H4 (cell line): ENCODE measurements at places on chromosomes 1 and 21.

- no peak for DNase-seq
These were observed 9.2 kb upstream of the PPFIA4 start for GRCh38 chr1:203017061-203017460.

GRCh38 chr1:85815906-85816305, 107.7 kb upstream of the ZNHIT6 start:
- no peak for DNase-seq

DNA sequence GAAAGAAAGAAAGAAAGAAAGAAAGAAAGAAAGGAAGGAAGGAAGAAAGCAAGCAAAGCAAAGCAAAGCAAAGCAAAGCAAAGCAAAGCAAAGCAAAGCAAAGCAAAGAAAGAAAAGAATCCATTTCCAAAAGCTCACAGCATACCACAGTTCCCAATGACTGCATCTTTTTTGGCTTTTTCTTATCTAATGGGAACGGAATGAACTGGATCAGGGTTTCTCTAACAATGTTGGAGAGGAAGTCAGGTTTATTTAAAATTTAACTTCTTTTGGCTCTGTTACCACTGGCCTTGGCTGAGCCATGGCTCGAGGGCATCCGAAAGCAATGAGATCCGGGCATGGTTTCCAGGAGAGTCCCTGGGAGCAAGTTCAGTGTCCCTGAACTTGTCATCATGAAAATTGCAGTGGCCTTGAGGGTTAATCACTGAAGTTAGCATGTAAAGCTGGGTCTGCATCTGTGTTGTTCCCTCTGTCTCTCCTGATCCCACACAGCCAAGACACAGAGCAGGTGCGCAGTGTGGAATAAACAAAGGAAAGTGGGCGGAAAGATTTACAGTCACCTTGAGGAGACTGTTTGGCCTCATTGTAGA, 34.6 kb upstream of the CTPS1 start:
- DNase-seq: no peak

- DNase-seq: no peak
These were observed 22.0 kb upstream of the BOLA1 start for GRCh38 chr1:149877211-149877946.

- DNase-seq: no peak
These were observed 172.3 kb upstream of the ARHGEF16 start for GRCh38 chr1:3282186-3282585.

DNA sequence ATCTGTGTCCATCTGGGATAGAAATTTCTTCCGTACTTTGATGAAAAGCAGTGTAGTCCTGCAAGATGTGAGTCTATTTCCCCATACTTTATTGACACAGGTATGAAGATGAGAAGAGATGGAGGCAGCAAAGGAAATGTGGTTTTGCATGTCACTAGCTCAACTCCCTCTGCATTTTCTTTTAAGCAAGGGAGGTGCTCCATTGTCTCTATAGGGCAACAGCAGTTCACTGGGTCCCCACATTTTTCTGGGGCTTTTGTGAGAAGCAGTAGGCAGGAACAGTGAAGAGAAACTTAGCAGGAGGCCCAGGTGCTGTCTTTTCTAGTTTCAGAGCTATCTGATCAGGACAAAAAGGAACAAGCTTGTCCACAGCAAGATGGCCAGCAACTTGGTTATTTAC, 37.1 kb downstream of the C21orf91 start:
- DNase-seq: no peak

GRCh38 chr1:106678279-106679050, 378.0 kb upstream of the PRMT6 start:
- no peak for DNase-seq

GRCh38 chr1:94416901-94417727, 1.1 kb upstream of the ABCD3 start:
- DNase-seq: peak; percentile 32

GRCh38 chr1:100835866-100836842, 58.5 kb downstream of the EXTL2 start:
- DNase-seq: no peak
